ENCODE measurements at places on chromosomes 1 and 21.

- DNase-seq = peak; percentile 98
Observed at GRCh38 chr21:29195981-29196669, 65.7 kb downstream of the MAP3K7CL start.

GRCh38 chr1:48678710-48679505 is 97.8 kb downstream of the BEND5 start:
- no peak for DNase-seq

DNA sequence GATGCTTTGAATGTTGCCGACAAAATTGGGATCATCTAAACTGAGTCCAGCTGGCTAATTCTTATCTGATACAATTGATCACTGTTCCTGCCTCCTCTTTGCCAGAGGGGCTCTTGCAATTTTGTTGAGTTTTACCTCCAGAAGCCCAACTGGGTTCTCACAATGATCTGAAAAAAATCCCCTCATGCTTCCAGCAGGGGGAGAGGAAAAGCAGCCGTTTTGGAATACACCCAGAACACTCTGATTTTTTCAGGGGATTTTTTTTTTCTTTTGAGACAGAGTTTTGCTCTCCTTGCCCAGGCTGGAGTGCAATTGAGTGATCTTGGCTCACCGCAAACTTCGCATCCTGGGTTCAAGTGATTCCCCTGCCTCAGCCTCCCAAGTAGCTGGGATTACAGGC is 13.9 kb upstream of the RERE start:
- DNase-seq = peak; percentile 13

- no peak for DNase-seq
Observed at GRCh38 chr1:117365350-117366176, 1.7 kb upstream of the MAN1A2 start.

GRCh38 chr1:222970711-222971110 is 155.9 kb downstream of the DISP1 start:
- DNase-seq = no peak

- DNase-seq = peak; percentile 2
Observed at GRCh38 chr1:203410182-203410900, 59.4 kb upstream of the FMOD start.

GRCh38 chr1:25134307-25134706 is 98.0 kb downstream of the SYF2 start:
- DNase-seq = no peak

DNA sequence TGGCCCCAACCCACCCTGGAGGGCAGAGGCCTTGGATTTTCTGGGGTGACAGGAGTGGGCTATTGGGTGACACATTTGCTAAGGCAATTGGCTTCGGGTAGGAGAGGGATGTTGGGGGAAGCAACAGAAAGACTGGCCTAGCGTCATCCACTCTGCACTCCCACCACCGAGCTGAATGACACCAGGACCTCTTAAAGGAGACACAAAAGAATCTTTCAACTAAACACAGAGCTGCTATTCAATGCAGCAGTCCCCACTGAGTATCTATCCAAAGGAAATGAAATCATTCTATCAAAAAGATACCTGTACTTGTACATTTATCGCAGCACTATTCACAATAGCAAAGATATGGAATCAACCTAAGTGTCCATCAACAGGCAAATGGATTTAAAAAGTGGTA is 6.2 kb downstream of the TFF2 start:
- no peak for DNase-seq

DNA sequence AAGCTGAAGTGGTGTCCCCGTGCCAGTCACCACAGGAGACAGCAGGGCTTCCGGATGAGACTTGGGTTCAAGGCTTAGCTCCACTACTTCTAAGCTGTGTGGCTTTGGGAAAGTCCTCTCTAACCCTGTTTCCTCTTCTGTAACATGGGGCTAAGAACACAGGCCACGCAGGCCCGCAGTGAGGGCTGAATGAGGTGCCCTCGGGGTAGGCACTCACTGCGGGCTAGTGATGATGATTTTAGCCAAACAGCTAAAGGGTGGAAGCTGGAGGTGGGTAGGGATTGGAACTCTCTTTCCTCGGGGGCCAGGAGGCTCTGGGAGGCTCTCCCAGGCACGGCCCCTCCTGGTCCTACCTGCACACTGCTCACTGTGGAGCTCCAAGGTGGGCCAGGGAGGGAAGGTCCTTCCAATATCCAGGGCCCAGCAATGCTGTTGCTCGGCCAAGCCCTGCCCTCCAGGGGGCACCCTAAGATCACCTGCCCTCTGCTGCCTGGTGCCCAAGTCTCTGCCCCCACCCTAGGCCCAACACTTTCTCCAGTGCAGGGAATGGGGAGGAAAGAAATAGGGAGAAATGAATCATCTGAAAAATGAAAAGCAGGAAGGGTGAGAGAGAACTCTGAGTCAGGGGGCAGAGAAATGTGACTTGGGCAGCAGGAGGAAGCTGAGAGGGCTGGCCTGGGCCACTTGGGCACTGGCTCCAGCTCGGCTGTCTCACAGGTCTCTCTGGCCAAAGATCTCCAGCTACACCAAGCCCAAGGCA is 19.2 kb upstream of the EVA1B start:
- peak; percentile 95 for DNase-seq

DNA sequence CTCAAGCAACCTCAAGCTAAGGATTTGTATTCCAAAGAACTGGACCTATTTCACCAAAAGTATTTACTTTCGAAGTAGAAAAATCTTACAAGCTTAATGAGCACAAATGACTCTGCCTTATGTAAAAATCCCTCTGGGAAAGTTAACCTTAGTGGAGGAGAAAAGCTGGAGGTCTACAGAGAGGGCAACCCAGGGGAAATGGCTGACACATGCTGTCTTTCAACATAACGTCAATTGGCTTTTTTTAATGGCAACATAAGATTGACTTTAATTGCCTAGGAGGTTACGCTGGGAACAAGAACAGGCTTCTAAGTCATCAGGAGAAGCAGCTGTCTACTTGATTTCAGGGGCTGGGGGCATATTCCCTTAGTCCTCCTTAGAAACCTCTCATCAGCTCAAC is 52.3 kb downstream of the UTP25 start:
- DNase-seq = no peak

GRCh38 chr1:14184454-14184853 is 414.0 kb upstream of the KAZN start:
- no peak for DNase-seq

- DNase-seq = no peak
Observed at GRCh38 chr1:182126272-182126800, 64.8 kb upstream of the ZNF648 start.

DNA sequence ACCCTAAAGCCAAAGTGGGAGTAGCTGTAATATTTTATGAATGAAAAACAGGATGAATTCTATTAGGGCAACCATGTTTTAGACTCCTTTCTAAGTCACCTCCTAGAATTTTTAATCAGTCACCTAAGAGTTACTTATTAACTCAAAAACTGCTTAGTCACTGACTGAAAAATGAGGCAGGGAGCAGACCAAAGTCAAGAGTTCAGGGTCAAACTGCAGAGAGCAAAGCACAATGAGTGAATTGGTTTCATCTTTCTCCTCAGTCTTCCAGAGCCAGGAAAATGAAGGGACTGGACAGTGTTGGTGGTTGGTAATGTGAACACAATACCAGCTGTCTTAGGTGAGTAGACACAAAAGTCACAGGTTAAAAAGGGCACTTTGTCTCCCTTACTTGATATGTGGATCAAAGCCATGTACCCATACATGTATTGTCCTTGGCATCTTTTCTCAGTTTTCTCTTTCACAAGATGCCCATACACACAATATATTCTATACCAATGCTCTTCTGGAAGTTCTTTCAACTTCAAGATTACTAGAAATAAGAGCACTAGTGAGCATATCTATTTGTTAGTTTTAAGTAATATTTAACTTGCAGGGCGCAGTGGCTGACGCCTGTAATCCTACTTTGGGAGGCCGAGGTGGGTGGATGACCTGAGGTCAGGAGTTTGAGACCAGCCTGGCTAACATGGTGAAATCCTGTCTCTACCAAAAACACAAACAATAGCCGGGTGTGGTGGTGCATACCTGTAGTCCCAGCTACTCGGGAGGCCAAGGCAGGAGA is 42.2 kb downstream of the ATP1B1 start:
- no peak for DNase-seq

DNA sequence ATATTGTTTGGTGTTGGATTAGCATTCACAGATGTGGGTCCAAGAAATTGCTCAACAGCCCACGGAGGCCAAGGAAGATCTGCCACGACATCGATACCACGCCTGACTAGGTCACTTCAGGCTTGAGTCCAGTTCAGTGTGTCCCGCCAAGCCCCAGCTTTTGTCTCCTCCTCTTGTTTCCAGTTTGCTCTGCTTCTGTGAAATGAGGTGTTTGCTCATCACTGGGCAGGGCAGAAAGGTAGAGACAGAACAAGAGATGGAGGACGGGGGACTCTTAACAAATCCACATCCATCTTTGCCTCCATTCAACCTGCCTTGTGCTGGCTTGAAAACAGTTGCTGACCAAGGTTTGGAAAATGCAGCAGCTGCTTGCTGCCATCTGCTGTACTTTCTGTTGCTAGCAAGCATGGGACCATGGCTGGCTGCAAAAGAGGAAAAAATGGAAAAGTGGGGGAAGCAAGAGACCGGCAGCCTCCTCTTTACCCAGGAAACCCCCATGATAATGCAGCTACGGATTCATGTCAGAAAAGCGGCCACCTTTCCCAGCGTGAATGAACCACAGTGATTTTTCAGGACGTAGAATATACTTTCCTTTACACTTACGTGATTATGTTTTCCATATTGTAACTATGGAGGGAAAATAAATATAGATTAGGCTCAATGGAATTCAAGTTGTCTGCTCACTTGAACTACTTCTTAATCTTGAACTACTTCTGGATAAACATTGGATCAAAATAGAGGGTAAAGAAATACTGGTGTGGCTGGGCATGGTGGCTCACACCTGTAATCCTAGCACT is 80.2 kb upstream of the GREM2 start:
- peak; percentile 60 for DNase-seq

GRCh38 chr1:184770181-184770979 is 15.7 kb upstream of the EDEM3 start:
- no peak for DNase-seq

- no peak for DNase-seq
Observed at GRCh38 chr1:41041614-41042270, 20.2 kb upstream of the SLFNL1 start.

DNA sequence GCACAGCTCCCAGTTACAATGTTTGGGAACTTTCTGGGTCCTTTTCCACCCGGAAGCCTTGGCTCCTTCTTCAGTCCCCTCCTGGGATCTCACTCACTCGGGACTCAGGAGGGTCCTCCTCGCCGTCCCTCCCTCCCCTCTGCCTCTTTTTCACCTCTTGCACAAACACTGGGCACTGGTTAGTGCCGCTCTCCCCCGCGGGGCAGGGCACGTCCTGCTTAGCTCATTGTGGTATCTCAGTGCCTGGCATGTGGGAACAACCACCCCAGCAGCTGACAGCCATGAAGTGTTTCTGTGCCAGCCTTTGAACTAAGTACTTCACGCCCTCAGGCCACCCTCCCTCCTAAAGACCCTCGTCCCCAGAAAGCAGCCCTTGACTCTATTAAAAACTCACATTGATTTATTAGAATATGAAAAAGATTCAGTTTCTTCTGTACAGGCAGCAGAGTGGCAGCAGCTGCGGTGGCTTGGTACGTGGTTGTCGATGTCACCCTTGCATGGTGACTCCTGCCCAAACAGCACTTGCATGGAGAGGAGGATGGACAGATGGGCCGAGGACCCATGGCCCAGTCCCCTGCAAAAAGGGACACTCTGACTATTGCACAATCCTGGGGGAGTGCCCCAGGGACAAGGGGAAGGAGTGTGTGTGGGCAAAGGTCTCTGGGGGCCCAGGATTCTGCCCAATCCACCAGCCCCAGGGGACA is 56.3 kb downstream of the SLC9A1 start:
- DNase-seq = peak; percentile 58

DNA sequence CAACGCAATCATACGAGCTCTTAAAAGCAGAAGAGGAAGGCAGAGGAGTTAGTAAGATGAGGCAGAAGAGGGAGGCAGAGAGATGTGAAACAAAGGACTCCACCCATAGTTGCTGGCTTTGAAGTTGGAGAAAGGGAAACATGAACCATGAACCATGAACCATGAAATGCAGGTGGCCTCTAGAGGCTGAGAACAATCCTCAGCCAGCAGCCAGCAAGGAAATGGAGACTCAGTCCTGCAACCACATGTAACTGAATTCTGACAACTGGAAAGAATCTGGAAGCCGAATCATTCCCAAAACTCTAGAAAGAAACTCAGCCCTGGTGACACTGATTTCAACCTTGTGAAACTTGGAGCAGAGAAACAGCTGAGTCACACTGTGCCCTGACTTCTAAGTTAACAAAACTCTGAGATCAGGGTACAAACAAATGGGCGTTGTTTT is 10.1 kb downstream of the DIPK1A start:
- peak; percentile 89 for DNase-seq

DNA sequence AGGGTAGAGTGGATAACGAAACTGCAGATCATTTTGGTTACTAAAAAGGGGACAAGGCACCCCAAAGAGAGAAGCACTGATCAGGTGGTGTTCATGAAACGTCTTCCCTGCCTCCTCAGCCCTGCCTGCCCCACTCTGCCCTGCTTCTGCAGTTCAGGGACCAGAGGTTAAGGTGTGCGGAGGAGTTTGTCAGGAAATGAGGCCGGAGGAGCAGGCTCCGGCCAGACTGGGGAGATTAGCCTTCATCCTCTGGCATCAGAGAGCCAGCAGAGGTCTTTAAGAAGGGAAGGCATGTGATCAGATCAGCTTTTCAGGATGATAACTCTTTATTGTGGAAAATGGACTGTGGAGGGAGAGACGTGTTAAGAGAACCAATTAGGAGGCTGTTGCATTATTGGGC is 291.9 kb upstream of the NR5A2 start:
- no peak for DNase-seq

- DNase-seq = no peak
Observed at GRCh38 chr1:16982902-16983301, 2.5 kb upstream of the MFAP2 start.

DNA sequence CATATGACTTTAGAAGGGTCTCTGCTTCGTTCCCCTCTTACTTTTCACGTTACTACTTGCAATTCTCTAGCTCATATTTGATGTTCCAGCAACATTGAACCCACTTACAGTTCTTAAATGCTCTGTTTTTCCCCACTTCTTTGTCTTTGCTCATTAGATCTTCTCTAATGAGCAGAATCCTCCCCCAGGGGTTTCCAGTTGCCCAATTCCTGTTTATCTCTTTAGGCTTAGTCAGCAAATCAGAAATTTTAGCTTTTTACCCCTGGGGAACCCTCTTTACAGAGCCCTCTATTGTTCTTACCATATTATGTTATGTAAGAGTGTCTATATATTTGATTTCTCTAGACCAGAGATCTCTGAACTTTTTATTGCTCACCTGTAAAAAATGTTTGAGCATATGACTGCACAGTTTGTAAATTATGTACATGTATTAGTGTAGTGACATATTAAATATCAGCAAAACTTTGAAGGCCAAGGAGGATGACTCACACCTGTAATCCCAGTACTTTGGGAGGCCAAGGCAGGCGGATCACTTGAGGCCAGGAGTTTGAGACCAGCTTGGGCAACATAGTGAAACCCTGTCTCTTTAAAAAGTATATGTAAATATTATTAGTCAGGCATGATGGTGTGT is 71.4 kb downstream of the FNBP1L start:
- peak; percentile 67 for DNase-seq

DNA sequence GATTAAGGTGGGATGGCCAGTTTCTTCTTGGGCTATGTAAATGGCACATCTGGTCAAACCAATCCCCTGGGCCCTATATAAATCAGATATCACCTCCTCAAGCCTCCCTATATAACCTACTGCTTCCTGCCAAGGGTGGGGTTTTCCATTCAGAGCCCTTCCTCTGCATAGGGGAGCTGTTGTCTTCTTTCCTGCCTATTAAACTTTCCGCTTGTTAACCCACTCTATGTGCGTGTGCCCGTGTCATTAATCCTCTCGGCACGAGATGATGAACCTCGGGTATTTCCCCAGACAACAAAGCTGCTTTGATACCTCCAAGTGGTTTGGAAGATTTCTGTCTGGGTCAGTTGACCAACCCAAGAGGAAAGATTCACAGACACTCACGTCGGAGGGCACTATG is 19.3 kb upstream of the SERTAD4 start:
- DNase-seq = no peak

Data from M059J (cell line).